ENCODE measurements at places on chromosomes 13 and 19. TPM values are rescaled to one million over a fixed set of nuclear protein-coding genes. Genes with fewer than 3 reads are reported as not detected.

DNA sequence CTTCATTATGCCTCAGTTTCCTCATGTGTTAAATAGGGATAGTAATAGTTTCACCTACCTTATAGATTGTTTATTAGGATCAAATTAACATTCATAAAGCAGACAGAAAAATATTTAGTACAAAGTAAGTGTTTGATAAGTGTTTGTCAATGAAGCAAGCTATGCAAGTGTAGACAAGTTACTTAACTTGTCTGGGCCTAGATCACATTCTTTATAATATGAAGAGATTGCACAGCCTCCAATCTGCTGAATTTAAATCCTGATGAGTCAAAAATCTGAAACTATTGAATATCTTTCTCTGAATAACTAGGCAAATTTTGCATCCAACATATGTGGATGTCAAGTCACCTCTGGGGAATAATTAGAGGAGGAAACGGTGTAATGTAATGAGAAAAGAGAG, 170.5 kb downstream of the MZT1 start:
- DNase-seq: no peak

GRCh38 chr13:79874396-79875360, 393.7 kb downstream of the NDFIP2 start:
- DNase-seq: no peak

- DNase-seq: peak; percentile 92
Observed at GRCh38 chr19:13154911-13155471, 4.8 kb downstream of the IER2 start.

DNA sequence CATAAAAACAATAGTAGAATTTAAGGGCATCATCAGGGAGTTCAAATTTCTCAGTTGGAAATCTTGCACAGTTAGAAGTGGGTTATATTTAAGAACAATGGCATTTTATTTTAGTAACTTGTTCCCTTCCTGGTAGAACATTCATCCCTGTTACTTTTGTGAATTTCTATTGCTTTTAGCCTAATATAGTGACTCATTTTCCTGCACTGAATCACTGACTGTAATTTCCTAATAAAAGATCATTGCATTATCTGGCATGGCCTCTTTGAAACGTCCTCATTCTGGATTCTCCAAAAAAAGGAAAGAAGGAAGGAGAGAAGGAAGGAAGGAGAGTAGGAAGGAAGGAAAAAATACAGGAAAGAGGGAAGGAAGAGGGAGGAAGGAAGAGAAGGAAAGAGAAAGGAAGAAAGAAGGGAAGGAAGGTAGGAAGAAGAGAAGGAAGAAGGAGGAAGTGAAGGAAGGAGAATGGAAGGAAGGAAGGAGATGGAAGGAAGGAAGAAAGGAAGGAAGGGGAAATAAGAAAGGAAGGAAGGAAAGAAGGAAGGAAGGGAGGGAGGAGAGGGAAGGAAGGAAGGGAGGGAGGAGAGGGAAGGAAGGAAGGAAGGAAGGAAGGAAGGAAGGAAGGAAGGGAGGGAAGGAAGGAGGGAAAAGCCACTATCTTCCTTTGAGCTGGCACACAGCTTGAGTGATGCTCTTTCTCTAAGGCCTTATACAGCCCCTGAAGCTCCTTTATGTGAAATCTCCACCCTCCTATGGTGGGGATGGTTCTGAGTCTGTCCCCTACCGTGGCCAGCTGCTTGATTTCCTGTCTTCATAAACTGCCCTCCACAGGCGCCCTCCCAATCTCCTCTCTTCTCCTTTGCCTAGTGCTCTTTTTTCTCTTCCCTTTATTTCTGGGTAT, 29.8 kb upstream of the TM9SF2 start:
- no peak for DNase-seq

DNA sequence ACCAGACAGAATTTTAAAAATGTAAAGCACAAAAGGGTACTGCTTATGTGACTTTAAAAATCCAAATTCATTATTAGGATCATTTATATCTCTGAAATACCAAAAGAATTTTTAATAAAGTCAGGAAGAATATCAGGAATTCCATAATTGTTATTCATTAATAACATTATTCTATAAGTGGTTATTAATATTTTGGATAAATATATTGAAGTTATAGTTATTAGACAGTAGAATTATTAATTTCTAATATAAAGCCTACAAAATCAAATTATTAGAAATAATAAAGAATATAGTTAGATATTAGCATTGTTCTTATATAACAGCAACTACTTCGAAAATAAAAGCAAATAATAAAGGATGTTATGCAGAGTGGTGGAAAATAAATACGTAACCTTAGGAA, 105.8 kb downstream of the GPC5 start:
- no peak for DNase-seq

DNA sequence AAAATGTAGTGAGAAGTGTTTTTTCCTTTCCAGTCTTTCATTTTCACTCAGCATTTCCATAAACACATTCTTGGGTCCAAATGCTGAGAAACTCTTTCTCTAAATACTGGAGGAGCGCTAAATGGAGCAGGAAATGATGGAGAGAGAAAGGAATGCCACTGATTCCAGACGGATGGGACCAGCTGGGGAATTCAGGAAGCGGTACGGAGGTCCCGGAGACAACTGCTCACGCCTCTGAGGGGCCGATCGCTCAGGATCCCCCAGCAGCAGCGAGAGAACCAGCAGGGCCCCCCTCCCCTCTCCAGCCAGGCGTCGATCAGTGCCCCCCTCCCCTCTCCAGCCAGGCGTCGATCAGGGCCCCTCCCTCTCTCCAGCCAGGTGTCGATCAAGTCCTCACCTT, 13.2 kb downstream of the RASA3 start:
- DNase-seq: no peak

Gene LRRC4B
- total RNA-seq: 0.45 TPM

- no peak for DNase-seq
Observed at GRCh38 chr19:16227837-16228636, 30.3 kb downstream of the AP1M1 start.

GRCh38 chr19:34678421-34678820, 943 bp downstream of the ZNF302 start:
- DNase-seq: no peak

Gene ZNF665
- 0.72 TPM for total RNA-seq

DNA sequence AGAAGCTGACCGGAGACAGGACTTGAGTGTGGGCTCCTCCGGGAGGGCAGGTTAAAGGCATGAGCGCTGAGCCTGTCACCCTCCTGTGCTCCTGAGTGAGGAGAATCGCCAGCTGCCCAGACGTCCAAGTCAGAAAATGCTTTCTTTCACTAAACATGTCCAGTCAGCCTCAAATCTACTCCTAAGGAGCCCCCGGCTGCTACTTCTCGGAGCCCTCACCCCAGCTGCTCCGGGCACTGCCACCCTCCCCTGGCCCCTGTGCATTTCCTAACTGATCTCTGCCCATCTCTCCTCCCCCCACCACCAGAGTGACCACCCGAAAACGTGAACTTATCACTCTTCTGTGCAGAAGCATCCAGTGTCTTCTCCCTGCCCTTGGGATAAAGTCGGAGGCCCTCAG, 277.5 kb upstream of the SOX1 start:
- no peak for DNase-seq

DNA sequence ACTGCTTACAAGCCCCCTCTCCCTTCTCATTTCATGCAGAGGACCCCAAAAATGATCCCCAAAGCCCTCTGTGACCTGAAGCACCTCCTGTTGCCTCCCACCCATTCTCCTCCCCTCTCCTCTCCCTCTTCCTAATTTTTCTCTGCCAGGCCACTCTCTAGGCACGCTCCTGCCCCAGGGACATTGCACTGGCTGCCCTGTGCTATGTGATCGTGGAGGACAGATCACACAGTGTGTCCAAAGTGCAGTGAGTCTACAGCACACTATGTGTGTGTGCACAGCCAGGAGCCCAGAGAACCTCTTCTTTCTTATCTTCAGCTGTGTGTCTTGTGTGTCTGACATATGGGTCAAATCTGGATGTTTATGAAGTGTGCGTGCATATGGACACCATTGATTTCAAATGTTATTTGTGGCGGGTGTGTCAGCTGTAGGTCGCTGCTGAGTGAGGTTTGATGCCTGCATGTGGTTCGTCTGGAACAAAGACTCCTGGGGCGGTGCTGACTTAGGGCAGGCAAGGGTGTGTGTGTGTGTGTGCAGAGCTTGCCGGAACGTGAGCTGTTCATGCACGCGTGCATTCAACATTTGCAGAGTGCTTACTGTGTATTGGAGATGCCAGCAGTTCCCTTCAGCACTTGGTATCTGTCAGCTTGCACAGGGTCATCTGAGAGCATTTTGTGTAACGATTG, 2.1 kb upstream of the KLHL26 start:
- DNase-seq: peak; percentile 74

GRCh38 chr13:75861786-75862185, 225.7 kb downstream of the LMO7 start:
- no peak for DNase-seq

Measured in stomach (tissue), 19 donors.